MCF 10A (cell line): ENCODE measurements at places on chromosomes 12 and 14.

DNA sequence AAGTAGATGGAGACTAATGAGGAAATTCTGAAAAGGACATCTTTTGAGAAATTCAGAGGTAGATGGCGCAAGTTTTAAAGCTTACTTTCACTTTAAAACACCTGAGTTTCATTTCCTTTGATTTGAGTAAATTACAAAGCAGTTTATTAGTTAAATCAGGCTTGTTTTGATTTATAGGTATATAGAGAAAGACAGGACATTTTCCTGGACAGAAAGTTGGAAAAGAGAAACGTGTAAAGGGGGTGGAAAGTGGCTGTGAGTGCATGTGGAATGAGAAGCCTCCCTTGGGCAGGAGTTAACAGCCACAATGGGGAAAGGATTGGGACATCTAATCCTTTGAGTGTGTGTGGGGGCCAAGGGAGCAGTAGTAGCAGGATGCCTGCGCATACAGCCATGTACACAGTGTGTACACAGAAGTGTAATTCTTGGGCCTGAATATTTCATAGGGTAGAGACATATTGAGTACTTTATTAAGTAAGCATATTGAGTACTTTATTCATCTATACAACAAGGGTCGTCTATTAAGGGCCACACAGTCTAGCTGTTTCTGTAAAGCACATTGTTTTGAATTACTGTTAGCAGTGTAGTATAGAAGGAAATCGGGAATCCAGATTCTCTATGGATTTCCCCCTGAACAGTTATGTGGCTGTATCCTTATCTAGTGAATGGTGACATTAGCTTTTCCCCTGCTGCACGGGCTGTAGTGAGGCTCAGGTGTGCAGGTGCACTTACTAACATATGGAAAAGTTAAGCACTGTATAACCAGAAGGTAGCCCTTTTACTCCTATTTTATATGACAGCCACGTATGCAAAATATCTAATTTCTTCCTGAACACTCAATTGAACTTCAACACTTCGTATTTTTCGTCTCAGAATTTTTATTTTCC lies 19.1 kb downstream of the MARK3 start:
- no peak for DNase-seq

GRCh38 chr12:49897276-49897675 lies 6.4 kb downstream of the FAIM2 start:
- DNase-seq, result no peak

DNA sequence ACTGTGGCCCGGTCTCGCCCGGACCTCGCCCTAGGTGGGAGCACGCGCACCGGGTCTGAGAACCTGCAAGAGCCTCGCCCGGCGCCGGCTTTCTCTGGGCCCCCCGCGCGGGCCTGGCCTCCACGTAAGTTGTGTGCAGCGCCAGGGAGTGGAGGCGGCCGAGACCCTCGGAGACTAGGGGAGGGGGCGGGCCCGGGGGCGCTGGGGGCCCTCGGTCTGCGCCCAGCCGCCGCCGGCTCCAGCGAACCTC lies 183 bp upstream of the PRMT8 start:
- DNase-seq, result no peak

DNA sequence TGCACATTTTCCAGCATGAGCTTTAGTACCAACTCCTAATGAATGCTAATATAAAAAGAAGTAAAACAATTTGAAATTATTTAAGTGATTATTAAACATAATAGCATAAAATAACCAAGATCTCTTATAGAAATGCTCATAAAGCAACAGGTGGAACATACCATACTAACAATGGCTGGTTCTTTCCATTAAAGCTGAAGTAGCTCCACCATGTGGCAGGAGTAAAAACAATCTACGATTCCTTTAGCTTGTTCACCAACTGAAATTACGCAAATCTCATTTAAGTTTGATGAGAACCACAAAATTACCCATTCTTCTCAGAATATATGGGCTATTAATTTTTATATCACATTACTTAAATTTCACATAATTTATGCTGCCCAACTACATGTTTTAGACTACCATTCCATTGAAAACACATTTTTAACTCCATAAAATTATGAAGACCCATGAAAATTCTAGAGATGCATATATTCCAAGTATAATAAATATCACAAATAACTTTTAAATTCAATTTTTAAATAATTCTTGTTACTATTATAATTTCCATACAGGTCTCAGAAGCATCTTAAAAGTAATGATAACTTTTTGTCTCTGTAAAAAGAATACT lies 213.6 kb downstream of the DAD1 start:
- DNase-seq, result peak; percentile 63

GRCh38 chr14:51908086-51908485 lies 47.7 kb downstream of the GNG2 start:
- DNase-seq, result no peak
